Activated naive CD4-positive, alpha-beta T cell treated with anti-CD3 and anti-CD28 coated beads, Interleukin-2, amount 10 ng/mL, durations not matched to agents 7 days and 5 days (primary cell): ENCODE measurements at places on chromosomes 16 and 17.

GRCh38 chr16:58843675-58844074 lies 109.6 kb upstream of the GOT2 start:
- no peaks in the 10 kb centered on the region for H3K4me1 ChIP-seq
- no peak for DNase-seq
- H3K4me3 ChIP-seq, result no peak overlapping the region
- no peaks in the 10 kb centered on the region for H3K36me3 ChIP-seq

DNA sequence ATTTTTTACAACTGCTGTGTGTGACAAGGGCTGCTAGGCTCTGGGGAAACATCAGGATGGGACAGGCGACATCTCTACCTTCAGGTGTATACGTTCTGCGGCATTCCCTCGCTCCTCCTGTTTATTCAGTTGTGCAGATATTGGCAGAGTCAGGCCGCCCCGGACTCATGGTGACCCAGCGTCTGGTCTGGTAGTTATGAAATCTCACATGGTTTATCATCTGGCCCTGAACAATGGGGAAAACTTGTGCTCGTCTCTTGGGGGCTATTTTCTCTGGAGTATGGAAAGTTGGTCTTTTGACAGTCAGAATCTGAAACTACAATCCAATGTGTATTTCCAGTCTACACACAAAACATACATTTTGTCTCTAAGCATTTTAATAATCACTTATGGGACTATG lies 3.3 kb downstream of the MARCHF10 start:
- peaks cover 47% of the 10 kb centered on the region for H3K27me3 ChIP-seq
- no peak overlapping the region for H3K4me3 ChIP-seq
- H3K36me3 ChIP-seq, result no peaks in the 10 kb centered on the region
- no peaks in the 10 kb centered on the region for H3K4me1 ChIP-seq

DNA sequence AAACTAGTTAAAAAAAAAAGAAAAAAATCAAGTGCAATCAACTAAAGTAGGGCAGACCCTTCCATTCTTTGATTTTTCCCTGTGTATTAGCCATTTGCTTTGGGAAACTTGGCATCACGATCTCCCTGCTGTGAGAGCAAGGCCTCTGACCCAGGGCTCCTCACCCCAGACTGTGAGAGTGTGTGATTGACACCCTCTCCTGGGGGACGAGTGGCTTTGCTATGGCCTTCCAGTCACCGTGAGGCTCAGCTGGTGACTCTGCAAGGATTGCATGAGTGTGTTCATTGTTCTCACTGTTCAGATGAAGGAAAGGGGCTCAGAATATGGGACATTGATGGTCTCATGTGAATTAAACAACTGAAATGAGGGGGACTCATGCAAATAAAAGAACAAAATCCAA lies 69.0 kb upstream of the BCAR1 start:
- peaks cover 3% of the 10 kb centered on the region for H3K36me3 ChIP-seq
- peaks cover 22% of the 10 kb centered on the region for H3K4me1 ChIP-seq
- H3K27ac ChIP-seq, result no peak overlapping the region

DNA sequence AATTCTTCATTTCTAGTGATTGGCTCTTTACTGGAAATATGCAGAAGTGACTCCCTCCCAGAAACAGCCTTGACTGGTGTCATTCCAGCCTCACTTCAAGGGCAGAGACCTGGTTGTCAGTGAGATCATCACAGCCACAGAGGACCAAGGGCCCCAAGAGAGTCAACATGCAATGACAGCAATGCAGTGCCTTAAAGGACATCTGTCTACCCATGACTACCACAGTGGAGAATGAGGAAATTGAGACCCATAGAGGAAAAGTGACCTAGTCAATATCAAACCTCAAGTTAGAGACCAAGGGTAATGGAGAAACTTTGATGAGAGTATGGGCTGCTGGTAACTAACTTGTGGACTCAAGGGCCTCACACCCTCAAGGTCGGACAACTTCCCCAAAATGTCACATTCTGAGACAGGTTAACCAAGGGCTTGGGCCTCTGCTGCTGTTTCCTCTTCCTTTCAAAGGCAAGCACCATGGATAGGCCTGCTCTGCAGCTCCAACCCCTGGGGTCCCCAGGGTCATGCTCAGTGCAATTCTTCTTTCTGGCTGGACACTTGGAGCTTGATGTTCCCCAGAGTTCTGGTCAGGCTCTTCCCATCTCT lies 11.3 kb downstream of the NOG start:
- no peaks in the 10 kb centered on the region for H3K36me3 ChIP-seq
- DNase-seq, result no peak
- peaks cover 45% of the 10 kb centered on the region for H3K4me1 ChIP-seq
- peaks cover 4% of the 10 kb centered on the region for H3K27me3 ChIP-seq

DNA sequence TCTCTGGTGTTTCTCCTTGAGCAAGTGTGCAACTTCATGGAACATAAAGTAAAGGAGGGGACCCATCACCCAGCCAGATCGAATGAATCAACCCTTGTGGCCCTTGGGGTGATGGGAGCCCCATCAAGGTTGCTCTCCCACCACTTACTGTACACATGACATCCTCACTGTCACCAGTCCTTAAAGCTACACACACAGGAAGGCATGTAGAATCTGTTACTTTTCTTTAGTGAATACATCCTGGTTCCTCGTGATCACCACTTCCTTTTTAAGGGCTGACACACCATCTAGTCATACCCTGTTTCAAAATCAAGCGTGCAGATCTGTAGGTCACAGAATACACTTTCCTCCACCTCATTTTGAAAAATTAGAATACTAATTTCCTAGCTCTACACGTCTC lies 22.6 kb upstream of the MPHOSPH6 start:
- H3K27ac ChIP-seq, result peak overlapping the region; percentile 69
- no peak overlapping the region for H3K4me3 ChIP-seq
- H3K36me3 ChIP-seq, result peaks cover 2% of the 10 kb centered on the region
- no peak for DNase-seq
- peaks cover 11% of the 10 kb centered on the region for H3K27me3 ChIP-seq
- peaks cover 16% of the 10 kb centered on the region for H3K4me1 ChIP-seq

- H3K36me3 ChIP-seq, result no peaks in the 10 kb centered on the region
- no peak overlapping the region for H3K4me3 ChIP-seq
- H3K27me3 ChIP-seq, result peaks cover 26% of the 10 kb centered on the region
- no peaks in the 10 kb centered on the region for H3K4me1 ChIP-seq
- DNase-seq, result no peak
Measured at GRCh38 chr17:43611230-43611969, 50.3 kb downstream of the MEOX1 start.

DNA sequence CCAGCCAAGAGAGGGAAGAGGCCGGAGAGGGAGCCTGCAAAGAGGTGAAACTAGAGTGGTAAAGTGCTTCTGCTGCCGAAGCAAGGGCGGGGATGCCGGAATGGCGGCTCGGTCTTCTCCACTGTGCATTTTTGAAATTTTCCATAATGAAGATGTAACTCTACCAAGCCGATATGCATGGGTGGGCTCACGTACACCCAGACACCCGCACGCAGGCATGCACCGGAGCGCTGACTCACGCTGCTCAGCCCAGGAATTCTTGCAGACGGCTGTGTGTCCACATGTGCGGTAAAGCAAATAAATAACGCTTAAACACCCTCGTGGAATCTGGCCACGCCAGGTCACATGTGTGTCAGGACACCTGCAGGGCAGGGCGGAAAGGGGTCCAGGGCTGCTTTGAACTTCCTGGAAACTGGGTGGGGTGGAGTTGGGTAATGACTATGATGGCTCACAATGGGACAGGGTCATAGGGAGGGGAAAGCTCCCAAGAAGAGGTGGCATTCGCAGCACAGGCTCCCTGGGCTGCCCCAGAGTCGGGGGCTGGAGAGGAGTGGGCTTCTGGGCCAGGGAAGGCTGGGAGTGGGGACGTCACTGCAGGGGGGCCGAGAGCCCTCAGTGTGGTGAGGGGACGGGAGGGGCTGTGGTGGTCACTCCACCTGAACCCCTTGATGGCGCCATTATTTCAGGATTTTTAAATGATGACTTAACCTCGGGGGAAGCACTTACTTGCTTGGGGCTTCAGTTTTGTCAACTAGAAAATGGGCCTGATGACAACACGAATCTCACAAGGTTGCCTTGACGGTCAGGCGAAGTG lies 265.5 kb downstream of the PARN start:
- no peak overlapping the region for H3K4me3 ChIP-seq
- H3K27ac ChIP-seq, result no peak overlapping the region
- H3K4me1 ChIP-seq, result peaks cover under 1% of the 10 kb centered on the region
- peaks cover 19% of the 10 kb centered on the region for H3K27me3 ChIP-seq
- no peaks in the 10 kb centered on the region for H3K36me3 ChIP-seq
